ENCODE measurements at places on chromosomes 5 and 9. TPM values are rescaled to one million over a fixed set of nuclear protein-coding genes. Genes with fewer than 3 reads are reported as not detected.

- no peaks in the 10 kb centered on the region for H3K36me3 ChIP-seq
- H3K27ac ChIP-seq = no peak overlapping the region
- peaks cover 9% of the 10 kb centered on the region for H3K27me3 ChIP-seq
- no peak for DNase-seq
- no peaks in the 10 kb centered on the region for H3K4me1 ChIP-seq
Measured at GRCh38 chr9:18857769-18858168, 175.2 kb downstream of the SAXO1 start.

- peak overlapping the region; percentile 54 for H3K27ac ChIP-seq
- peaks cover 49% of the 10 kb centered on the region for H3K4me1 ChIP-seq
- H3K27me3 ChIP-seq = no peaks in the 10 kb centered on the region
- H3K36me3 ChIP-seq = peaks cover 24% of the 10 kb centered on the region
- DNase-seq = peak; percentile 13
Measured at GRCh38 chr9:92664394-92665152, 5.4 kb downstream of the IPPK start.

DNA sequence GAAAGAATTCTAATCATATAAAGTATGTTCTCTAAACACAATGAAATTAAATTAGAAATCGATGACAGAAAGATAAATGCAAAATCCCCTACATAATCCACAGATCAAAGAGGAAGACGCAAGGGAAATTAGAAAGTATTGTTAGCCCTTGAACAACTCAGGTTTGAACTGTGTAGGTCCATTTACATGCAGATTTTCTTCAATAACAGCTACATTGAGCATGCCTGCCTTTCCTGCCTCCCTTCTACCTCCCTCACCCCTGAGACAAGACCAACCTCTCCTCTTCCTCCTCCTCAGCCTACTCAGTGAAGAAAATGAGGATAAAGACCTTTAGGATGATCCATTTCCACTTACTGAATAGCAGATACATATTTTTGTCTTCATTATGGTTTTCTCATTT is 75.2 kb downstream of the PLPP1 start:
- H3K4me3 ChIP-seq = no peak overlapping the region
- no peaks in the 10 kb centered on the region for H3K27me3 ChIP-seq
- H3K4me1 ChIP-seq = peaks cover 7% of the 10 kb centered on the region
- H3K36me3 ChIP-seq = peaks cover 18% of the 10 kb centered on the region

GRCh38 chr5:1167361-1167727 is 34.1 kb upstream of the SLC6A19 start:
- no peak for DNase-seq
- H3K27ac ChIP-seq = no peak overlapping the region
- H3K4me1 ChIP-seq = peaks cover 6% of the 10 kb centered on the region
- H3K4me3 ChIP-seq = no peak overlapping the region
- H3K36me3 ChIP-seq = no peaks in the 10 kb centered on the region
- peaks cover 6% of the 10 kb centered on the region for H3K27me3 ChIP-seq

DNA sequence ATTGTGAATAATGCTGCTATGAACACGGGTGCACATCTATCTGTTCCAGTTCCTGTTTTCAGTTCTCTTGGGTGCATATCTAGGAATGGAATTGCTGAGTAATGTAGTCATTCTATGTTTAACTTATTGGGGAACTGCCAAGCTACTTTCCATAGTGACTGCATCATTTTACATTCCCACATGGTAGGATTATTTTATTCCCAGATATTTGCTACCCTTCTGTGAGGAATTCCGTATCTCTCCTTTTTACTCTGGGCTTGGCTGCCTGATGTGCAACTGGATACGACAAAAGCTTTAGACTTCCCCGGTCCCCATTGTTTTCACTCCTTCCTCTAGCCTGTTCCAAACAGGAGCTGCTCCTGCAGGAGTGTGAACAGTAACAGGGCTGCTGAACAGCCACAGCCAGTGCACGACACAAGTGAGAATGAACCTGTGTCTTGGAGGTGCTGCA is 7.2 kb downstream of the TAS2R1 start:
- no peak for DNase-seq
- no peaks in the 10 kb centered on the region for H3K36me3 ChIP-seq
- H3K27ac ChIP-seq = no peak overlapping the region
- H3K27me3 ChIP-seq = no peaks in the 10 kb centered on the region
- H3K4me1 ChIP-seq = no peaks in the 10 kb centered on the region

- peak overlapping the region; percentile 86 for H3K27ac ChIP-seq
- peaks cover 55% of the 10 kb centered on the region for H3K4me1 ChIP-seq
- peak; percentile 9 for DNase-seq
- peaks cover 42% of the 10 kb centered on the region for H3K36me3 ChIP-seq
- no peaks in the 10 kb centered on the region for H3K27me3 ChIP-seq
- peak overlapping the region; percentile 86 for H3K4me3 ChIP-seq
Measured at GRCh38 chr5:143402017-143402552, 1.4 kb downstream of the NR3C1 start.

GRCh38 chr5:133861161-133861737 is 107.2 kb downstream of the C5orf15 start:
- H3K4me1 ChIP-seq = peaks cover 18% of the 10 kb centered on the region
- peaks cover 8% of the 10 kb centered on the region for H3K36me3 ChIP-seq
- no peak overlapping the region for H3K4me3 ChIP-seq
- peak; percentile 48 for DNase-seq
- H3K27me3 ChIP-seq = no peaks in the 10 kb centered on the region

GRCh38 chr5:37838933-37839341 is 904 bp downstream of the GDNF start:
- H3K36me3 ChIP-seq = no peaks in the 10 kb centered on the region
- no peak overlapping the region for H3K4me3 ChIP-seq
- DNase-seq = no peak
- H3K27ac ChIP-seq = no peak overlapping the region
- H3K27me3 ChIP-seq = peaks cover 92% of the 10 kb centered on the region

The CDH9 gene
- not detected for total RNA-seq

The FAM53C gene
- total RNA-seq = 32.7 TPM

The MAPK9 gene
- 39.5 TPM for total RNA-seq

The GLIPR2 gene
- total RNA-seq = 6.6 TPM

The FGF1 gene
- total RNA-seq = not detected

The SLC6A7 gene
- total RNA-seq = not detected

The IGIP gene
- total RNA-seq = 1.2 TPM

The LRRC14B gene
- not detected for total RNA-seq

The FUT7 gene
- not detected for total RNA-seq
